T-helper 2 cell treated with Interferon-gamma antibody and Interleukin-4, amounts not matched to agents 5 μg/mL and 100 μg/mL, for 36 hours (primary cell): ENCODE measurements at places on chromosomes 7 and 10.

- DNase-seq = no peak
Measured at GRCh38 chr7:151349507-151349853, 7.9 kb downstream of the NUB1 start.

DNA sequence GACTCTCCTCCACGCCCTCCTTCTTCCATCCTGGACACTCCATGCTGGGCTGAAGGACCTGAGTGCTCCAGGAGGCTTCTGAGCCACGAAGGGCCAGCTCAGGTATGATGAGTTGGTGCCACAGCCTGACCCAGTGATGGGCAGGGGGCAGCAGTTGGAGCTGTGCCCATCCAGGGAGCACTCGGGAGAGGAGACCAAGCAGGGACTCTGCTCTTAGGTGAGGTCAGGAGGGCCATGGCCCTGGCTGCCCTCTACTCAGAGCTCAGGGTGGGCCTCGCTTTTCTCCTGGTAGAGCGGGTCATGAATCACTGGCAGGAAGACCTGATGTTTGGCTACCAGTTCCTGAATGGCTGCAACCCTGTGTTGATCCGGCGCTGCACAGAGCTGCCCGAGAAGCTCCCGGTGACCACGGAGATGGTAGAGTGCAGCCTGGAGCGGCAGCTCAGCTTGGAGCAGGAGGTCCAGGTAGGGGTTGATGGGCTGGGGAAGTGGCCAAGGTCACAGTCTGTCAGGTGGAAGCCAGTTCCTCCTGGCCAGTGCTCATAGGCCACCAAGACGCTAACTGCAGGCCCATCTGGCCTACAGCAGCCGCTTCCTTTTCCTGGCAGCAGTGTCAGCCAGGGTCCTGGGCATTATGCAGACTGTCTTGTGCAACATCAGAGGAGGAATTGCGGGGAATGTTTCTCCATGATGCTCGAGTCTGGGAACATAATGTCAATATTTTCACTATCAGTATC, 50.8 kb downstream of the ALOX5 start:
- no peak for DNase-seq

GRCh38 chr10:70853038-70853437, 35.3 kb downstream of the PCBD1 start:
- no peak for DNase-seq

DNA sequence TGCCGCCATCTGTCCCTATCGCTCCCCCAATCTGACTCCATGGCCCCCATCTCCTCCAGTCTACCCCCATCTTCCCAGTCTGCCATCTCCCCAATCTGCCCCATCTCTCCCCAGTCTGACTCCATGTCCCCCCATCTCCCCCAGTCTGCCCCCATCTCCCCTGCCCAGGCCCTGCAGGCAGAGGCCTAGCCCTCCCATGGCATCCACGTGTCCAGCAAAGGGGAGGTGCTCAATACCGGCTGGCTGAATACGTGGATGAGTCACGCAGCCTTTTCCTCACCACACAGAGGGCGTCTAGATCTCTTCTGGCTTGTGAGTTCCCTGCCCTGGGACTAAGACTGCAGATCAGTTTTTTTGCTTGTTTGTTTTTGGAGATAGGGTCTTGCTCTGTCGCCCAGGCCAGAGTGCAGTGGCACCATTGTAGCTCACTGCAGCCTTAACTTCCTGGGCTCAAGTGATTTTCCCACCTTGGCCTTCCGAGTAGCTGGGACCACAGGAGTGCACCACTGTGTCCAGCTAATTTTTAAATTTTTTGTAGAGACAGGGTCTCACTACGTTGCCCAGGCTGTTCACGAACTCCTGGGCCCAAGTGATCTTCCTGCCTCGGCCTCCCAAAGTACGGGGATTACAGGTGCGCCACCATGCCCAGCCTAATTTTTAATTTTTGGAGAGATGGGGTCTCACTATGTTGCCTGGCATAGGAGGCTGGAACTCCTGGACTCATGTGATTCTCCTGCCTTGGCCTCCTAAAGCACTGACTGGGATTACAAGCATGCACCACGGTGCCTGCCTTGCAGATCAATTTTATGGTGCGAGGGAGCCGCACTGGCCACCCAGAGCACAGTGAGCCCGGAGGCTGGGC, 15.3 kb upstream of the GPR146 start:
- DNase-seq = peak; percentile 73

DNA sequence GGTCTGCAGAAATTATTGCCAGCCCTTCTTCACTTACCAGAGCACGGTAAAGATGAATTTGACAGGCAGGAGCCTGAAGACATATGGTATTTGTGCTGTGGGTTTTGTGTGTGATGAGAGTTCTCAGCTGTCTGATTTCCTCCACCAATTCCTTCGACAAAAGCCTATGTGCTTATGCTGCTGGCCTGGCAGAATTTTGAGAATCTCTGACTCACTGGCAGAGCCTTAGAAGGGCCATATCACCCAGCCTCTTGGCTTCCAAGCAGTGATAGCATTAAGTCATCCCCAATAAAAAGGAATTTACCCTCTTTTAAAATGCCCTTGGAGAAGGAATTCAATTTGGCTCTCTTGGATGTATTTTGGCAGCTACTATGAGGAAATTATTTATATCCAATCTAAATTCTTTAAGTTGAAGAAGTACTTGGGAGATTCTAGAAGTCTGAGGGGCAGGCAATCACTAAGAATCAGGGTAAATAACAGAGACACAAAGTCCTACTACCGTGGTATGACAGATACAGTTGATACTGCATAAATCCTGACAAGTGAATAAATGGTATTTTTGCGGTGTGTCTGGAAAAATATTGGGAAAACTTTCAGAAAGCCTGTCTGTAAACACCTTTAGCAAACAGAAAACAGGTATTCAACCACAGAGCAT, 68.6 kb upstream of the EFCAB10 start:
- no peak for DNase-seq

DNA sequence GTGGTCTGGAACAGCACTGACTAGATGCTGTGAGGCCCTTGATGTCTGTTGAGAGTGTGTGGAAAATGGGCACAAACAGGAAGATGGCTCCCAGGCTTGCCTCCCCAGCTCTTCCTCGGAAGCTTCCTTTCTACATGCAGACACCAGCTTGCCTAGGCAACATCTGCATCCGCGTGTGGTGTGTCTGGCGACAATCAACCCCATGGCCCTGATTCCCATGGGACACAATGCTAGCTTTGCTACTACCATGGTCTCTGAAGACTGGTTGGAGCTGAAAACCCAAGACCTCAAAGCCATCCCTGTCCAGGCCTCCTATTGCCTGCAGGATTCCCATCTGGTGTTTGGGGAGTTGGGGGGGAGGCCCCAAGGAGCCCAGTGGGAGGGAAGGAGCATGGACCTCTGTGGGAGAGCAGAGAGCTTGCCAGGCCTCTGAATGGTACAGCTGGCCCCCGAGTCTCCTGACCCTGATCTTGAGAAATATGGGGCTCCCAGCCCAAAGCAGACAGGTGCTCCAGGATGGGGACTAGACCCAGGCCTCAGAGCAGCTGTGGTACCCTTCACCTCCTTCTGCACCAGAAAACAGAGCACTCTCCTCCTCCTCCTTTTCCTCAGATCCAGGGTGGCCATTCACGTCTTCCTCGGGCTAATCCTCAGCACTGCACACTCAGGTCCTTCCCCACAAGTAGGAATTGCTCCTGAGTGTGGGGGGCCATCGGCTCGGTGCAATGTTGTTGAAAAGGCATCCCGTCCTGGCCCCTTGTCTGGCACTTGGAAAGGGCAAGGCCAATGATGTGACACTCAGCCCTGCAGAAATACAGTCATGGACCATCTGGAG, 57.6 kb downstream of the ARHGAP22 start:
- DNase-seq = no peak

- no peak for DNase-seq
Measured at GRCh38 chr10:75599875-75600648, 168.6 kb downstream of the LRMDA start.

- DNase-seq = no peak
Measured at GRCh38 chr7:47576031-47576865, 5.7 kb downstream of the TNS3 start.

DNA sequence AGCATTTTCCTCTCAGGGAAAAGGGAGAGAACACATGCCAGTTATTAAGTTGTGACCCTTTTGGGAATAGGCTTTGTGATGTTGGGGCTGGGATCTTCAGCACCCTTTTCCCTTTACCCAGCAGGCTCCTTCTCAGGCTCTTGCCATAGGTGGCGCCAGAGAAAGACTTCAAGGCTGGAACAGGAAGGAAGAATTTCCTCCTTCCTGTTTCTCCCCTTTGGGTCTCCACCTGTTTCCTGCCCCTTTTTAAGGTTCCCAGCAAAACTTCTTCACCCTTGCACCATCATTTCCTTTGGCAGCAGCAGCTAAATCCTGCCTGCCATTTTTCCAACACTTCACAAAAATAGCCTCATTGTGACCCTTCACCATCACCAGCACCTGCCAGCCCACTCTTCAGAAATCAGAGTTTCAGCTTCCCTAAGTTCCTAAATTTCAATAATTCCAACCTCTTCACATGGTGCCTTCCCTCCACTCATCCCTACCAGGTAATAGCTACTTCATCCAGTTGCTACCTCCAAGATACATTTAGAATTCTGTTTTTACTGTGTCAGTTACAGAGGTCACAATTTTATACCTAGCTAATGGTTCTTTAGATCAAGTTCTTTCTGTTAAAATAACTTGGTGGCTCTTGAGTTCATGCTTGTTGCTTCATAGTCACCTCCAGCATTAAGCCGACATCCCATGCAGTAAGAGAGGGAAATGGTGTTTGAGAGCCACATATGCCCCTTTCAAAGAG, 22.4 kb upstream of the FOXK1 start:
- DNase-seq = no peak

DNA sequence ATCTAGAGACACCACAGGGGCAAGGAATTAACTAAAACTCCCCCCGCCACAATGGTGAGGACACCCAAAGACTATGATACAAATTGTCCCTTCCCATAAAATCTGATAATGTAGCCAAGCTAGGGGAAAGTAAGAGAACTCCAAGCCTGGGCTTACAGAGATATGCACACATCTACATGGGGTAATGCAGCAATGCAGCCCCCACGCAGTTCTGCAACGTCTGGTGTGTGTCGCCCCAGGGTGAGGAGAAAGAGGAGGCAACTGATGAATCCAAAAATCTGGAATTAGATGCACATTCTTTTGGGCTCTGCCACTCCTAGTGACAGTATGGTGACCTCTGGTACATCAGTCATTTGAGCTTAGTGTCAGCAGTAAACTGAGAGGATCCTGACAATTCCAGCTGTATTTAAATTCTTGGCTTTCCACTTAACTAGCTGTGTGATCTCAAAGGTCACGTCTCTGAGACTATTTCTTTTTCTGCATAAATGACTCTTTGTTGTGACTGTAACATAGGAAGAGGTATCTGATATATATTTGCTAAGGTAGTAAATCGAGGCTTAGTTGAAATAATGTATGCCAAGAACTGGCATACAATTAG, 51.5 kb downstream of the PIP4K2A start:
- no peak for DNase-seq

GRCh38 chr10:69864321-69864720, 62.6 kb downstream of the COL13A1 start:
- DNase-seq = no peak

- DNase-seq = no peak
Measured at GRCh38 chr10:124012583-124012982, 80.8 kb downstream of the CHST15 start.

DNA sequence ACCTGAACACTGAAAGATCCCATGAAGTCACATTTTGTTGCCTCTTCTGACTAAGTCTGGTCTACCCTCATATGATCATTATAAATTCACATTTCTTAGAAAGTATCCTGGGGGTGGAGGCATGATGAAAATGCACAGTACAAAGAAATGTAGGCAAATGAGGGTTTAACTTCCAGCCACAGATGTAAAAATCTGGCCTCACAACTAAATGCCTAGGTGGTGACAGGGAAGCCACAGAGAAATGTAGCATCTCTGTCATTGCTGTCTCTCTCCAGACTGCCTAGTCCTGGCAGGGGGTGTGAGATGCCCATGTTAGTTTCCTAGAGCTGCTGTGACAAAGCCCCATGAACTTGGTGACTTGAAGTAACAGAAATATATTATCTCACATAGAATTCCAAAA, 395.9 kb downstream of the SORCS3 start:
- DNase-seq = no peak

GRCh38 chr10:62850646-62851045, 34.5 kb upstream of the EGR2 start:
- no peak for DNase-seq

GRCh38 chr7:45292481-45292880, 134.9 kb downstream of the RAMP3 start:
- no peak for DNase-seq

- no peak for DNase-seq
Measured at GRCh38 chr10:86087716-86088115, 278.9 kb downstream of the GRID1 start.

DNA sequence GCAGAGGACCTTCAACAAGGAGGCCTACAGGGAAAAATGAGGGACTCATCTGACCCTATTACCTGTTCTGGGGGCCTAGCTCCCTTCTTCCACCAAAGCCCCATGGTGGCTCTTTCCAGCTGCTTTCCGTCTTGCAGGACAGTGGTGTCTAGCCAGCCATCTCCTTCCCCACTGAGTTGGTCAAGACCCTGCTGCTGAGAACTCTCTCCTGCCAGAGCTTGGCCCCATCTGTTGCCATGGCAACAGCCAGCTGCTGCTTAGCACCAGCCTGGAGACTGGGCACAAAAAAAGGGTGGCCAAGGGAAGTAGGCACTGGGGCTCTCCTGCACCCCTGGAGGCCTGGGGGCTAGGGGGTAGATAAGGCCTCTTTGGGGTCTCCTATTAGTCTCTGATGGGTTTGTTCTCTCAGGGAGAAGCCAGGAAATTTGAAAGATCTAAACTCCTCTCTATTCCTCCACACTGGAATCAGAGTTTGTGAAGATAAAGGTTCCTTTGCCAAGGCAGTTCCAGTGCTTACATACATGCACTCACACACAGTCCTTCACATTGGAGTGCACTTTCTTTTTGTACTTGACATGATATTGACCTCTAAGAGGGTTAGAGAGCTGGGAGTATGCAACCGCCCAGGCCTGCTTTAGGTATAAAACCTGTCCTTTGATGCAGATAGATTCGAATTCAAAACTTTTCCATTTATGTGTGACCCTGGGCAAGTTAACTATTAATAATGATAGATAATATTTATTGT, 15.8 kb downstream of the TSPAN33 start:
- DNase-seq = no peak

DNA sequence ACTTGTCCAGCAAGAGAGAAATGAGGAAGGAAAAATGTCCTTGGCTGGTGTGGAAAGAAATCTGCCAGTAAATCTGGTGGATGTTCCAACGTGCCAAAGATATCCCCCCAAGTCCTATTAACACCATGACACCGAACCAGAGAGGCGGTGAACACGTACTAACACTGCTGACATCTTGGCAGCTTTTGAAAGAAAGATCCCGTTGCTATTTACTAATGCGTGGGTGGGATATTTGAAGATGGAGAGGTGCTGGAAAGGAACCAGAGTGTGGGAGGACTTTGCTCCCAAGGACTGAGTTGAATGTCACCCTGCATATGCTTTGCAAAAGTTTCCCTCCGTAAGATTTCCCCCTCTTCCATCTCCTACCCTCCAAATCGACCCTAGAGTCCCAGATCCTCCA, 7.9 kb downstream of the CCDC3 start:
- no peak for DNase-seq

DNA sequence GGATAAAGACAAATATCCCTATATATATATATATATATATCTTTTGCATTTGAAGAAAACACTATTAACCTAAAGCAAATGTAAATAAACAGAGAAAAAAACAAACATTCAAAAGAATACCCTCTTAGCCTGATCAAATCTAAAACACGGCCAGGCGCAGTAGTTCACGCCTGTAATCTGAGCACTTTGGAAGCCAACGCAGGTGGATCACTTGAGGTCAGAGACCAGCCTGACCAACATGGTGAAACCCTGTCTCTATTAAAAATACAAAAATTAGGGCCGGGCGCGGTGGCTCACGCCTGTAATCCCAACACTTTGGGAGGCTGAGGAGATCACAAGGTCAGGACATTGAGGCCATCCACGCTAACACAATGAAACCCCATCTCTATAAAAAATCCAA, 9.2 kb downstream of the ANXA7 start:
- no peak for DNase-seq
